ENCODE measurements at places on chromosomes 6 and 20.
A peak's percentile ranks its signal among the peaks of the same experiment; 100 is the strongest.

DNA sequence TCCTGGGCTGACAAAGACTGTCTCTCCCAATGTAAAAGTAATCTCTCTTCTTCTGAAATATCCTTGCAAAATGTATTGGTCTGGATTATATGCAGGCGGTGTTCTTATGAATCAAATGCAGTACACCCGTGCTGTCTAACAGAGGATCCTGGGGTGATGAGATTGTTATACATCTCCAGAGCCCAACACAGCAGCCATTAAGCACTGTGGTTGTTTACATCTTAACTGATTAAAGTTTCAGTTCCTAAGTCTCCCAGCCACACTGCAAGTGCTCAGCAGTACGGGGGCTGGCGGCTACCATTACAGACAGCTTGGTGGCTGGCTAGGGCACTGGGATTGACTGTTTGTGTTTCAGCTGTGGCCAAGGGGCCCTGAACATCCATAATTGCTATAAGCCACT is 7.0 kb downstream of the UNC93A start:
- no peak for DNase-seq

GRCh38 chr6:156131221-156131903 is 645.8 kb upstream of the ARID1B start:
- no peak for DNase-seq

GRCh38 chr6:169957351-169957963 is 206.0 kb downstream of the ERMARD start:
- DNase-seq = no peak

GRCh38 chr20:45206725-45207124 is at the start of gene SEMG1:
Gene SEMG1 (plus strand): TSS chr20:45207033. CDS start chr20:45207054, 21 bp downstream.
- DNase-seq = no peak

- no peak for DNase-seq
These were observed 112.2 kb downstream of the TFAP2A start for GRCh38 chr6:10302566-10303235.

DNA sequence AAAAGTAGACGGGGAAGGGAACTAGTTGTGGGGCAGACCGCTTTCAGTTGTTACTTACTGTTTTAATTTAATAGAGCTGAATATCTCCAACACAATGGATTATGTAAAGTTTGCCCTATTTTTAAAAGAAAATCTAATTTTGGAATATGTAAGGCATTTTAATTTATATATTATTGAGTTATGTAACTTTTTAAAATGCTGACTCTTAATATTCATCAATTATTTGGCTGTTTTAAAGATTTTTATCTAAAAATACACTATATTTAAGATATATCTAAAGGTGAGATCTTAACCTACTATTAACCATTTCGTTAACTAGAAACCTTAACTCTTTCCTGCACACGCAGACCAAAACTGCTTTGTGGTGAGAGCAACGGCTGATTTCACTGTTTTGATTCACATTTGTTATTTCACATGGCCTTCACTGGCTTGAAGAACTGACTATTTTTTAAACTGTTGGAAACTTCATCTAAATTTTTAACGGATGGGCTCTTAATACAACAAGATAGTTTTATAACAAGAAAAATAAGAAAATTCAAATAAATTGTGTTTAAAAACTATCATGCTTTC is 87.9 kb downstream of the HUS1B start:
- no peak for DNase-seq

GRCh38 chr6:111105578-111105977 is 18.3 kb downstream of the SLC16A10 start:
- DNase-seq = no peak

DNA sequence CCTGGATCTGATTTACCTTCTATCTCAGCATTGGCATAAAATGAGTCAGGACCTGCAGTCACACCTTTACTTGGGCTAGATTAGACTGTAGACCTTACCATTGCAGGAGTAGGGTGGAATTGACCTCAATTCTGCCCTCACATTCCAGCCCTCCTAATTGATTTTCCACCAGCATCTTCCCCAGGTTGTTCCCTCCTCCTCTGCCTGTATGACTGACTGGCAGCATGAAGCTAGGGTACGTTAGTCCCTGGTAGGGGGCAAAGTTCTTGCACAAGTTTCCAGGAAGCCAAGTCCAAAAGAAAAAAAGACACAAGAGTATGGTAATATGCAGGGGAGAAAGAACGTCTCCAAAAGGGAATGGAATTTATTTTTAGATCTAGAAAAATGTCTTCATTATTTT is 225.6 kb upstream of the FLRT3 start:
- DNase-seq = no peak

DNA sequence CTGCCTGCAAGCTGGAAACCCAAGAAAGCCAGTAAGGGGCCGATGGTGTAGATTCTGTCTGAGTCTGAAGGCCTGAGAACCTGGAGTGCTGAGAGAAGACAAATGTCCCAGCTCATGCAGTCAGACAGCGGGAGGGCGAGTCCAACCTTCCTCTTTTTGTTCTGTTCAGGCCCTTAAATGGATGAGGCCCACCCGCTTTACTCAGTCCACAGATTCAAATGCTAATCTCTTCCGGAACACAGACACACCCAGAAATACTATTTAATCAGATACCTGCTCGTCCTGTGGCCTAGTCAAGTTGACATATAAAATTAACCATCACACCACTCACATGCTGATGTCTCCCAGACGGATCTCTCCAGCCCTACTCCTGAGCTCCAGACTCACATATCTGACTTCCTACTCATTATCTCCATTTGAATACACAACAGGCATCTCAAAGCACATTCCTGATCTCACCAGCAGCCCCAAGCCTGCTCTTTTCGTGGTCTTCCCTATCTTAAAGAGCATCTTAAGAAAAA is 26.7 kb upstream of the SRC start:
- DNase-seq = no peak

- no peak for DNase-seq
These were observed 622 bp downstream of the SS18L1 start for GRCh38 chr20:62143957-62144825.

DNA sequence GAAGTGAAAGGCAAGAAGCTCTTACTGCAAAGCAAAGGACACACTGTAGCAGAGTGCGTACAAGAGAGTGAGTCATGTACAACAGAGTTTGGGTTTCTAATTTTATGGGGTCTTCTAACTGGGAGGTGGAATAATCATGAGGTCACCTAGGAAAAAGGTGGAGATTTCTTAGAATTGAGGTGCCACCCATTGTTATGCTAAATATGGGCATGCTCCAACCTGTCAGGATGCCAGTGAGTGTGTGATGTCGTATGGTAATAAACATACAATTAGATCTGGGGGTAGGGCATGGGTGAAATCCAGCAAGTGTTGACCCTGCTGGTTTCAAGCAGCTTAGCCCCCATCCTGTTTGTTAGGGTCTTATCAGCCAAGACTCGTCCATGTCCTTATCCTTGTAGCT is 46.6 kb downstream of the OR2B6 start:
- DNase-seq = no peak

GRCh38 chr6:37134396-37135191 is 35.4 kb upstream of the PIM1 start:
- DNase-seq = no peak

GRCh38 chr6:153172815-153173214 is 41.7 kb upstream of the RGS17 start:
- DNase-seq = peak; percentile 64

DNA sequence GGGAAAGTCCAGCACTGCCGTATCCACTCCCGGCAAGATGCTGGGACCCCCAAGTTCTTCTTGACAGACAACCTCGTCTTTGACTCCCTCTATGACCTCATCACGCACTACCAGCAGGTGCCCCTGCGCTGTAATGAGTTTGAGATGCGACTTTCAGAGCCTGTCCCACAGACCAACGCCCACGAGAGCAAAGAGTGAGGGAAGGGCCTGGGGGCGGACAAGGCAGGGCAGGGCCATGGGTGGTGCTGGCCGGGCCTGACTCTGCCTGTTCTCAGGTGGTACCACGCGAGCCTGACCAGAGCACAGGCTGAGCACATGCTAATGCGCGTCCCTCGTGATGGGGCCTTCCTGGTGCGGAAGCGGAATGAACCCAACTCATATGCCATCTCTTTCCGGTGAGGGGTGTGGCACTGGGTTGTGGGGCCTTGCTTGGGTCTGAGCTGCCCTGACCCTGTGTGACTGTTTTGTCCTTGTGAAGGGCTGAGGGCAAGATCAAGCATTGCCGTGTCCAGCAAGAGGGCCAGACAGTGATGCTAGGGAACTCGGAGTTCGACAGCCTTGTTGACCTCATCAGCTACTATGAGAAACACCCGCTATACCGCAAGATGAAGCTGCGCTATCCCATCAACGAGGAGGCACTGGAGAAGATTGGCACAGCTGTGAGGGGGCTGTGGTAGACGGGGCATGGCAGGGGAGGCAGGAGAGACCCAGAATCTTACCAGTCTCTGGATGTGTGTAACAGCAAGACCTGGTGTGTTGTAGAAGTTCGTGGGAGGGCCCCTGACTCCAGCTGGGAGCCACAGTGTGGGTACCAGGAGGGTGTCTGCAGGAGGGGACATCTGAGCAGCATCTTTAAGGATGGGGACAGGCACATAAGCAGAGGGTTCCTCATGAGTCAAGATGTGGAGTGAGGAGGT is 29.1 kb downstream of the PLCG1 start:
- DNase-seq = no peak

DNA sequence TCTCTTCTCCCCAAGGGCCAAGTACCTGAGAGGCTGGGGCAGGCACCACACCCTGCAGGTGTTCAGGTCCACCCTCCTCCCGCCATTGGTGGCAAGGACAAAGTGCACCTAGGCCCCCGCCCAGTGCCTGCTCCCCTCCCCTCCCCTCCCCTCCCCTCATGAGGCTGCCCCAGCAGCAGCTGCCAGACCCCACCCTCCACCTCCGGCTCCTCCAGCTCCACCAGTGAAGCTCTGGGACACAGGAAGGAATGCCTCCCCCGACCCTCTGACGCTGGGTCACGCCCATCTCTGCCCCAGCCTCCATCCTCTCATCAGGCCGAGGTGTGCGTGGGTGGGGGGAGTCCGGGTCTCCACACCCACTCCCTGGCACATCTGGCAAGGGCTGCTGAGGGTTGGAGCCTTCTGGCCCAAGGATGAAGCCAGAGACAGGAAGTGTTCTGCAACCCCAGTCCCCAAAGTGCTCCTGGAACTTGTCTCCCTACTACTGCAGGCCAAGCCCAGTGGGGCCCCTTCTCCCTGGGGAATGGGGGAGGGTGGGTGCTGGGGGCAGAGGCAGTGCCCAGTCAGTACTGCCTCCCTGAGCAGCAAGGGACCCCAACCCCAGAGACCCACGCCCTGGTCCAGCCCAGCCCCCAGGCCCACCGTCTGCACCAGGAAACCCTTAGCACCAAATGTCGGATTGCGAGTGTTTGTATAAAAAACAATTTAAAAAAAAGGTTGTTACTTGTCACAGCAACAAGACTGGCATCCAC is 1.6 kb upstream of the UCKL1 start:
- no peak for DNase-seq

DNA sequence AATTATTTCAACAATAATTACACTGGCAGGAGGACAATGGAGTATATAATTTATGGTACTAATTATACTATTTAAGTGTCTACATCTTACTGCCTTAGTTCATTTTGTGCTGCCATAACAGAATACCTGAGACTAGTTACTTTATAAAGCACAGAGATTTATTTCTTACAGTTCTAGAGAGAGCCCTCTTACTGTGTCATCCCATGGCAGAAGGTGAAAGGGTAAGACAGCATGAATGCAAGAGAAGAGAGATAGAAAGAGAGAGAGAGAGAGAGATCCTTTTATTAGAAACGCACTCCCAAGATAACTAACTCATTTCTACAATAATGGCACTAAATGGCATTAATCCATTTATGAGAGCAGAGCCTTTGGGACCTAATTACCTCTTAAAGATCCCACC is 314.7 kb downstream of the EPM2A start:
- no peak for DNase-seq

DNA sequence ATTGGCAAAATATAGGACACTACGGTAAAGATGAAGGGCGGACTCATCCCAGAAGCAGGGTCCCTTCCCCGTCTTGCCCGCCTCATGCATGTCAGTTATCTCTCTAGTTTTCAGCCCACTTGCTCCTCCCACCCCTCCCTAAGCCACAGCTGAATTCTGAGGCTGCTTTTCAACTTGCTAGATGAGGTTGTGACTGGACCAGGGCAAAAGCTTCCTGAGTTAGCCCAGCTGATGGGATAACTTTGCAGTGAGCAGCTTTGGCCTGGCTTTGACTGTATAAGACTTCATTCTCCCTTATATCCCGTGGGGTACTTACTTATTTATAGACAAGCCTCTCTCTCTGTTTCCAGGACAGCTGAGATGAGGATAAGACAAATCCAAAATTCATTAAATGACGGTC is 23.2 kb downstream of the GHRH start:
- no peak for DNase-seq

DNA sequence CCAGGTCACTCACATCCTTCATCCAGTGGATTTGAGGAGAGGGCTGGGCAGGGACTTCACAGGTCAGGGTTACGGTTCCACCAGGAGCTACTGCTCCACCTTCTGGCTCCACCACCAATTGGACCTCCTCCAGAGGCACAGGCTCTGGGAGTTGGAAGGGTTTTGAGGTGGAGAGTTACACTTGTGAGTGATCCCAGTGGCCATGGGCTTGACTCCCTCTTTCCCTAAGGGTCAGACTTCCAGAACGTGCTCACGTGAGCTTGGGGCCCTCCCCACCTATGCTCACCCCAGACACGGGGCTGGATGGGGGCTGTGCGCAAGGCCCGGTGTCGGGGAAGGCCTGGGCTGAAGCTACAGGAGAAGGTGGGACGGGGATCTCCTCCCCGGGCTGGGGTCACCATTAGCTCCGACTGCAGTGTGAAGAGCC is 1.5 kb downstream of the AGER start:
- no peak for DNase-seq

- no peak for DNase-seq
These were observed 222.0 kb upstream of the SYNCRIP start for GRCh38 chr6:85864453-85865401.

- DNase-seq = no peak
These were observed 64.0 kb upstream of the PTGIS start for GRCh38 chr20:49631856-49632418.

GRCh38 chr6:71045296-71045695 is 88.4 kb upstream of the B3GAT2 start:
- DNase-seq = no peak

GRCh38 chr6:15077006-15077405 is 168.9 kb upstream of the JARID2 start:
- DNase-seq = no peak

GRCh38 chr6:85494547-85495536 is 45.0 kb downstream of the NT5E start:
- no peak for DNase-seq

DNA sequence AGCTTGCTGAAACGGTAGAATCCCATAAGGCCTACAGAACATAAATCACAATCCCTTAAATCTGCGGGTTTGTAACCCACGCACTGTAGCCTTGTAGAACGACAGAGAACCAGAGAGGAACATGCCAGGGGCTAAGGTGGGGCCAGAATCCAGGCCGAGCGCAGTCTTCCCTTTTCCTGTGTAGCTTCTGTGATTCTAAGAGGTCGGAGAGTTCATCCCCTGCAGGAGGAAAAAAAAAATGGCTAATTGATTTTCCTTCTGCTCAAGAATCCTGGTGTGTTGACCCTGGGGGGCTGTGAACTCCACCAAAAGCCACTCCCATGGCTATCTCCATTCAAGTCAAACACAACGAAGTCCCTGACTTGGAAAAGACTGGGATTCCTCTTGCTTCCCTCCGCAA is 96.3 kb downstream of the SPTLC3 start:
- no peak for DNase-seq

- DNase-seq = no peak
These were observed 37.7 kb downstream of the FOXO3 start for GRCh38 chr6:108598305-108598863.
